Osteocyte (in vitro differentiated cells): ENCODE measurements at places on chromosomes 7 and 10.

GRCh38 chr7:30880125-30880720, 31.4 kb upstream of the AQP1 start:
- no peak for DNase-seq

DNA sequence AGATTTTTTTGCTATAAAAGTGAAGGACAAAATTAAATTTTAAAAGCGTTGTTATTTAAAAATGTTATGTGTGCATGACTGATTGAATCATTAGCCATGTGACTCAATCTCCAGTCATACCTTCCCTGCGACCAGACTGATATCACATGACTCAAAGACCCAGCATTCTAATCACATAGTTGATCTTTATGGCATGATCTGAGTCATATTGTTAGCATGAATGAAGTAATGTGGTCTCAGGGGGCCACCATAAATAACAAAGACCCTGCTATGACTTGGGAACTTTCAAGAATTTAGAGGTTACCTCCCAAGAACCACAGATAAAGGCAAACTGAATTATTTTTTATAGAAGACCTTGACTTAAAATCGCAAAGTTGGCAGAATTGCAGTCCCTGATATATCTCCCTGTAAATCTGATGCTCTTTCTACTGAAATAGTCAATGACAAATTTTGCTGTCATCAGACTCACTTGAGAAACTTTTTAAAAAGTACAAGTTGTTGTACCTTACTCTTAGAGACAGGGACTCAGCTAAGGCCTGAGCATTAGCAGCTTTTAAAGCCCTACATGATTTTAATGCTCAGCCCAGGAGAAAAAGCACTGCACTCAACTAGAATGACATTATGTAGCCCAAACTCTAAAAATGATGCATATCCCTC, 717.3 kb downstream of the XPNPEP1 start:
- no peak for DNase-seq

DNA sequence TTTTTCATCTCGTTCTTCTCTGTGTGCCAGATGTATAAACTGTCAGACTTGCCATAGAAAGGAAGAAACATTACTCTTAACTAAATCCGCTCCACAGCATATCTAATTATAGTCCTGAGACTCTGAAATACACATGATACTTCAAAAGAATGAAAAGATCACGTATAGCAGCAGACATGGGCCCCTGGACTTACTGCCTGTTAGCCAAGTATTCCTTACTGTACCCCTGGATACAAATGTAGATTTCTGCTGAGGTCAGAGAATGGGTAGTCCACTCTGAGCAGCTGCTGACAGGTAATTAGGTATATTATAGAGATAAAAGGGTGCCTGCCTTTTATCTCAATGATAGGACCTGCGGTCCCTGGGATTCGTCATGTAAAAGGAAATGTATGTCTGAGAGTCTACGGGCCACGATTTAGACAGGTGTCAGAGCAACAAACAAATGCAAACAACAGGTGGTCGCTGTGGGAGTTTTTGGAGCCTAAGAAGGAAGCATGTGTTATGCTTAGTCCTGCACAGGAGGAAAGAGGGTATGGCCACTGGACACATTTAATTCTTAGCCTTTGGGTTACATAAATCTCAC, 69.4 kb downstream of the VOPP1 start:
- no peak for DNase-seq

GRCh38 chr10:68231106-68231816, 652 bp downstream of the ATOH7 start:
- peak; percentile 89 for DNase-seq

DNA sequence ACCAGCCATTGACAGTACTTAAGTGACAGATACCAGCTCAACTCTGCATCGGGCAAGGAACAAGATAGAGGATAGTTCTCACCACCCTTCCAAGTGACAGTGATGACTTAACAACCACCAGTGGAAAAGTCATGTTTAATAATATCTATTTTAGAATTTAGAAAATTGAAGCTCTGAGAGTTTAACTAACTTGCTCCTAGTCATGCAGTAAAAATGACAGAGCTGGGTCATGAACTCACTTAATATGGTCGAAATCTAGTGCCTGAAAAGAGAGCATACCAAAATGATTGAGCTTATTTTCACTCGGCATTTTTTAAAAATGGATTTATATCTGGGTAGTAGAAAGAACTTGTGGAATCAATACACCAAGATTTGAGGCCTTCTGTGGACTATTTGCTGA, 367.8 kb upstream of the IGFBP3 start:
- DNase-seq, result no peak

GRCh38 chr7:87735360-87735759, 107.2 kb downstream of the RUNDC3B start:
- DNase-seq, result no peak

- no peak for DNase-seq
These were observed 246.9 kb downstream of the NSUN6 start for GRCh38 chr10:18404530-18404929.

- DNase-seq, result no peak
These were observed 362.3 kb downstream of the PHF14 start for GRCh38 chr7:11335947-11336346.

DNA sequence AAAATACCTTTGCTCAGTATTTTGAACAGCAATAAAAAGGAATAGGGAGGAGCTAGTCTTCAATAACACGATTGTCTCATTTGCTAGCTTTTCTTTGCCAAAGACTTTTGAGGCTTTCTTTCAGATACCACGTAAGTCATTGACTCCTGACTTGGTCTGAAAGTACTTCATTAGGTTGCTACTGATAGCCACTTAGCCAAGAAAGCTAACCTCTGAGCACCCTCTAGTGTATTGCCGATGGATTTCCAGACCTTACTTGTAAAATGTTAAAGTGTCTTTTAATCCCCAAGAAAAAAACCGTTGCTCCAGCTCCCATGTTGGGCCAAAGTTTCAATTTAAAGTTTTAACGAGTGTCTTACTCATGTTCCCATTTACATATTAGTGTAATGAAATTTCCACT, 63.4 kb upstream of the STRIP2 start:
- DNase-seq, result no peak

GRCh38 chr10:120824881-120825309, 26.3 kb upstream of the WDR11 start:
- DNase-seq, result no peak
